HepG2 (cell line): ENCODE measurements at places on chromosomes 16 and 17. TPM values are rescaled to one million over a fixed set of nuclear protein-coding genes. Genes with fewer than 3 reads are reported as not detected.

The KRT39 gene
- total RNA-seq, result 0.07 TPM in 1 of 2 replicates, not detected in the other

GRCh38 chr17:78864117-78864516 lies 23.5 kb upstream of the USP36 start:
- no peak for DNase-seq

DNA sequence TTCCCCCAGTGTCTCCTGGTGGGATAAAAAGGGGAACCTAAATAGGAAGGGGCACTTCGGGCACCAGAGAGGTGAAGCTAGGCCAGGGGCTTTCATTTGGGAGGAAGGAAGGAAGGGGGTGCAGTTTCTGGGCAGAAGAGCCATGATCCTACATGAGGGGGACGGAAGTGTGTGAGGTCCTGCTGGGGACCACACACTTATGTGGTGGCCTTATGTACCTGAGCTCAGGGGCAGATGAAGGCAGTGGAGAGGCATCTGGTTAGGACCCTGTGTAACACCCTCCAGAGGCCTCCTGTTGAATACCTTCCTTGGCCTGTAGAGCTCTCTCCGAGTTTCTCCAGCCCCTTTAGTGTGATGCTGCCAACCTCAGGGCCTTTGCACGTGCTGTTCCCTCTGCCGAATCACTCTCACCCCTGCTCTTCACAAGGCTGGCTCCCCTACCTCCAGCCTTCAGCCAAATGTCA lies 21.2 kb downstream of the IGFBP4 start:
- no peak for DNase-seq

DNA sequence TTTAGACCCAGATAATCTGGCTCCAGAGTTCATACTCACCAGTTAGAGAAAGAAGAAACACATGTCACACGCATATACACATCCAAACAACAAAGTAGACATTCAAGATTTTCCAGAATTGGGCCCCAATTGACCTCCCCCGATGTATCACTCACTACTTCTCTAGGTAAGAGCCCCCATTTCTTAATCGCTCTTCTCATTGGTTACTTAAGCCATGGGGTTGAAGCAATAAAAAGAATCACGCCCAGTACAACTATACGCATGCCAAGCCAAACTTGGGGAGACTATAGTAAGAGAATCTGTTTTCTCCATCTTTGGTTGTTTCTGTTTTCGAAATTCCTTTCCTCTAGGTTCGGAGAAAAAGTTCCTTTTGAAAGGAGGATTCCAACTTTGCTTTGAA lies 565 bp downstream of the DDX52 start:
- no peak for DNase-seq

GRCh38 chr17:50817838-50818237 lies 17.5 kb upstream of the WFIKKN2 start:
- DNase-seq, result no peak
